Activated T-helper 1 cell treated with anti-CD3 and anti-CD28 coated beads, Interleukin-2, amount 50 U/mL, for 16 hours (primary cell): ENCODE measurements at places on chromosomes 12 and 14.
A peak's percentile ranks its signal among the peaks of the same experiment; 100 is the strongest.

- DNase-seq = no peak
Observed at GRCh38 chr12:132007041-132007440, 57.3 kb downstream of the EP400 start.

- no peak for DNase-seq
Observed at GRCh38 chr12:59398164-59398563, 197.7 kb upstream of the SLC16A7 start.

DNA sequence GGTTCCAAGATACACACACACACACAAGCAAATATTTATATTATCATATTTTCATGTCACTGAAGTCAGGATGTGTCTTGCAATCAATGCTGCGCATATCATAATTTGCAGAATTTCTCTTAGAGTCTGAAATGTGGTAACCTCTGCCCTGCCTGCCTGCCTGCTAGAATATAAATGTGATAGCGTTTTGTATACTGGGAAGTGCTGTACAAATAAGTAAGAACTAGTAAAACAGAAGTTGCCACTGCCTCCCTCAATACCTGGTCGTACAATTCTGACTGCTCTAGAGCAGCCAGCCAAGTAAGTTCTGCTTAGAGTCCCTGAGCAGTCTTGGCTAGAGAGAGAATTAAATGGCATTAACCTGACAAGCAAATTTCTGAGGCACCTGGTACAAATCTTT is 83.9 kb upstream of the NTF3 start:
- DNase-seq = no peak

DNA sequence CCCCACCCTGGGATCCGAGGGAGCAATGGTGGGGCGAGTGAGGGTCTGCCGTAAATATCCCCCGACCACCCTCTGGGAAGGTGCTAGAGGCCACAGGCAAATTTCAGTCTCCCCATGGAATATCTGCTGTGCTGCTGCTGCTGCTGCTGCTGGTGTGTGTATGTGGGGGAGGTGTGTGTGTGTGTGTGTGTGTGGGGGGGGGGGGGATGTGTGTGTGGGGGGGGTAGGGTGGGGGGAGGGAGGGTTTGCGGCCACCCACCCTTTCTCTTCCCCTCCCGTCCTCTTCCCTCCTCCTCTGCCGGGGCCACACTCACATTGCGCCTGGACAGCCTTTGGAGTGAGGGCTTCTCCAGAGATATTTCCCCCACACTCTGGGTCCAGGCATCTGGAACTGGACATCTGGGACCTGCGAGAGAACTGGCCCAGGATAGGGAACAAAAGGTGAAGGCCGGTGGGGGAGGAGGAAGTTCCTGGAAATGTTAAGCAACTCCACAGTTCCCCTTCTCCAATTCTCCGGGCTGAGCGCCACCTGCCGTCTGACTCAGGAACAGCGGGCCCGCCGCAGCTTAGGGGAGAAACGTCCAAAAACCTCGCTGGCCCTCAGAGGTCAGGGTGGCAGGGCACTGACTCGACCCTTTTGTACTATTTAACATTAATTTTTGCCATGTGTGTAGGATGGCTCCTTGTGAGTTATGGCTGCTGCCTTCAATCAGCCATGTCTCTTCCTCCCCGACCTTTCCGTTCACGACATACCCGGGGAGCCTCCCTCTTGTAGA is at the start of gene C1RL:
C1RL (minus strand) TSS at position 419 of the 776 bp plus-strand sequence; CDS start at position 385, 34 bp downstream.
- DNase-seq = peak; percentile 71

DNA sequence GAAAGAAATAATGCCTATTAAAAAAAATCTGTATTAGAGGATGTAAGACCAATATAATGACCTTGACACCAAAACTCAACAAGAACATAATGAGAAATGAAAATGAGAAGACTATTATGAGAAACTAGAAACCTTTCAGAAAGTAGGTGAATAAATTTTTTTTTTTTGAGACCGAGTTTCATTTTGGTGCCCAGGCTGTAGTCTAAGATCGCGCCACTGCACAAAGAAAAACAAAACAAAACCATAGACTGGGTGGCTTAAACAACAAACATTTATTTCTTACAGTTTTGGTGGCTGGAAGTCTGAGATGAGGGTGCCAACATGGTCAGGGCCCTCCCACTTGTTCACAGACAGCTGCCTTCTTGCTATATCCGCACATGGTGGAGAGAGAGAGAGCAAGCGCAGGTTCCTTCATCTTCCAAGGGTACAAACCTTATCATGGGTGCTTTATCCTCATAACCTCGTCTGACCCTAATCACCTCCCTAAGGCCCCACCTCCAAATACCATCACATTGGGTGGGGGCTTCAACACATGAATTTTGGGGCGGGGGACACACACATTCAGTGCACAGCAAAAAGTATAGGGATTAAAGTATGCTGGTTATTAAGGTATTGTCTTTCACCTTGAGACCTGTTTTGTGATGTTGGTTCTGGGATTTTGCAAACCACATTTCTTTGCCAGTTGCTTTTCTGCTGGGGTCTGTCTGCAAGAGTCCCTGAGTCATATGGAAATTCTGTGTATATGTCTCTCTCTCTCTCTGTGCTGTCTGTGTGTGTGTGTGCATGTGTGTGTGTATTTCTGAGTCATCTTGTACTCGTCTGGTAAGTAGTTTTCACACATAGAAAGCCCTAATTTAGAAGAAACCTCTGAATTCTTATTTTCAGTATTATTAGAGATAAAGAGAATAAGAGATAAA is 26.2 kb downstream of the ZCRB1 start:
- peak; percentile 47 for DNase-seq

DNA sequence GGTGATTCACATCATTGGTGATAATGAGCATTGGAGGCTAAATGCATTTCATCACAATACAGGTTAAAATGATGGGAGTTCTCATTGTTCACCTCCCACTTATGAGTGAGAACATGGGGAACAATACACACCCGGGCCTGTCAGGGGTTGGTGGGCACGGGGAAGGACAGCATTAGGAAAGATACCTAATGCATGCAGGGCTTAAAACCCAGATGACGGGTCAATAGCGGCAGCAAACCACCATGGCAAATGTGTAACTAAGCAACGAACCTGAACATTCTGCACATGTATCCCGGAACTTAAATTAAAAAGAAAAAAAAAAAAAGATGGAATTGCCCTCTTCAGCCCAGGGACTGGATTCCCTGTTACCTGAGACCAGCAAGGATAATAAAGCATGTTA is 2.3 kb upstream of the LUM start:
- no peak for DNase-seq

DNA sequence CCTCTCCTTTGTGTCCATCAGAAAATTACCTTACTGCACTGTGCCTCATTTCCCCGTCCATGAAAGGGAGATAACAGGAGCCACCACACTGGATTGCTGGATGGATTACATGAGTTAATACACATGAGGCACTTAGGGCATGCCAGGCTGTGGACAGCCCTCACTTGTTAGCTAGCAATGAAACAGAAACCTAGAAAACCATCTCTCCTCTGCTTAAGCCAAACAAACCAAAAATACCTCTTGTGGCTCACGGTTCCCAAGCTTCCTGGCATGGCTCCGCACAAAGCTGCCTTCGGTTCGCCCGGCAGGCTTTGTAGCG is 660 bp upstream of the HCFC2 start:
- DNase-seq = no peak

- no peak for DNase-seq
Observed at GRCh38 chr12:44155358-44155757, 319.5 kb downstream of the TMEM117 start.

DNA sequence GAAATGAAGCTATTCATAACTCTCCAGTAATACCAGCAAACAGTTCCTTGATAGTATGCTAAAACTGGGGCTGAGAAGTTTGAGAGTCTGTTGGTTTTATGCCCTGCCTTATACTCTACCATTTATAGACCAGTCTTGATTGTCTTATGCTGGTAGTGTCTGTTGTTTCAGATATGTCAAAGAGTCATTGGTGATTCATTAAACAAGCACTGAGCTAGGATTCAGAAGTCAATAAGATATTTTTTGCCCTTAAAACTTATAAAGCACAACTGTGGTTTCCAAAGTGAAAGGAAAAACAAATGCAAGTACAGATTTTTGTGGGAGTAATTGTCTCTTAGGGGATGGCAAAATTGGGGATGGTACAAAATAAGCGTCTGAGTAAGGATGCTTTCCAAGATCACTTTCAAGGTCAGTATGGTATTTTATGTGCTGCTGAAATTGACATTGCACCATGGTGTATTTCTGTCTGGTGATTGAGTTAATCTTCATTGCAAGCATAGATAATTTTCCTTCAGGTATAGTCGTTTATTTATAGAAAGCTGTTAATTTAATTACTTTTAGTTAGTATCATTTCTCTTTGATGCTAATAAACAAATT is 289.5 kb upstream of the E2F7 start:
- DNase-seq = no peak

GRCh38 chr14:34355584-34356263 is 106.3 kb downstream of the SPTSSA start:
- no peak for DNase-seq
